Stimulated activated CD8-positive, alpha-beta memory T cell treated with anti-CD3 and anti-CD28 coated beads, Interleukin-2, amount 100 ng/mL, for 1 hour (primary cell): ENCODE measurements at places on chromosomes 1 and 21.
A peak's percentile ranks its signal among the peaks of the same experiment; 100 is the strongest.

DNA sequence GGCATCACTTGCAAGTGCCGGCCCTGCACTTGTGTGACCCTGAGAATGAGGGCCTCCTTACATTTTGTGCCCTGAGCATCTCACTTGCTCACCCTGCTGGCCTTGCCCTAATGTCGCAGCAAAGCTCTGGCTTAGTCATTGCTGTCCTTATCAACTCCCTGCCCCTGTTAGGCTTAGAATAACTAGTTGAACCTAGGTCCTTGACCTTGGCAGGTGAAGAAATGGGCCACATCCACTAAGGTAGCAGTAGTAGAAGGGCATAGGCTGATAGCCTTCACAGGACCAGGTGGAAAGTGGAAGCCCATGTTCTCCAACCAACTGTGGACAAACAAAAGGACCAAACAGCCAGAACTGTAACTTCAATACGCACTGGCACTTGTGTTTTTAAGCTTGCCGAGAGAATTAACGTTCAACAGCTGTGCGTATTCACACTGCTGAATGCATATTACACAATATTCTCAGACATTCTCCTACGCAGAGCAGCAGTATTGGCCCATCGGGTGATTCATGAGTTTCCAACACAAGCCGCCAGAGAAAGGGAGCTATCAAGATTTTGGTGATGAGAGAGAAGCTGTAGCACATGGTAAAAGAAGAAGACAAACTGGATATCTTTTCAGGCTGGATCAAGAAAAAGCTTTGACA lies 27.7 kb upstream of the PTGFRN start:
- no peak for DNase-seq

DNA sequence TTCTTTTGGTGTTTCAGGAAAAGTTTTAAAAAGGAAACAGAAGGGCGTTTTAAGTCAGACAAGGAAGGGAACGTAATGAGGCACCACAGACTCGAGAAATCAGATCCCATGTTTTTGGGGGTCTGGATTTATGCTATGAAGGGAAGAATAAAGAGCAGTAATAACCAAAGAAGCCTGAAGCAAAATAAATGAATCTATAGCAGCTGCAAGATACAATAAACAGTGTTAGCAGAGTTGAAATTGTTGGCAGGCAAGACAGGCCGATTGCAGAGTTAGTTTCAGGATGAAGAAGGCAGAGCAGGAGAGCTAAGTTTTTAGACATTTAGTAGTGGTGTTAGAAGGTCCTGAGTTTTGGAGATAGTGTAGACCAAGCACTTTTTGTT lies 425 bp downstream of the DDR2 start:
- DNase-seq, result no peak

DNA sequence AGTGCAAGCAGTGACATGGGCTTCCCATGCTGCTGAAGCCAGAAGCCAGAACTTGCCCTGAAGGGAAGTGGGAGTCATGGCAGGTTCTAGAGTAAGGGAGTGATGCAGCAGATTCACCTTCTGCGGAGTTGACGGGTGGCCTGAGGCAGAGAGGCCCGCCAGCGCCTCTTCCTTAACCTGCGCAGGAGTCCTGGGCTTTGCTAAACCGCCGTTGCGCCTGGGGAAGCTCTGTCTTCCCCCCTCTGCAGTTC lies 67.3 kb downstream of the OBSCN start:
- DNase-seq, result no peak

GRCh38 chr1:155124503-155125463 lies 2.9 kb upstream of the EFNA1 start:
- no peak for DNase-seq

- DNase-seq, result no peak
Observed at GRCh38 chr21:45870421-45870820, 111.1 kb upstream of the COL6A1 start.

DNA sequence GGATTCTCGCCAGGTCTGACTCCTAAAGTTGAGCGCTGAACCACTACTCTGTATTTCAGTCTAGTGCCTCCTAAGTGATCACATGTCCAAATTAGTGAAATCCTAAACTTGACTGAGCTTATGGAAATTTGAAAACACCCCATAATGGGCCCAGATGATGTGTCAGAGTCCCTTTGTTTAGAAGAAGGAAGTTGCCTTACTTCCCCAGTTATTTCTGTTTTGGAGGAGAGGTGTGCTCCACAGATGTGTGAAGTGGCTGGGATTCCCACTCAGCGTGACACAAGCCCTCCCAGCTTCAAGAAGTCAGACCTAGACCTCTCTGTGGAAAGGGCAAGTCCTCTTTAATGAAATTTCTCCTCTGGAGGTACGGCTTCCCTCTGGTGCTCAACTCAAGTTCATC lies 188.8 kb downstream of the TTLL7 start:
- no peak for DNase-seq

DNA sequence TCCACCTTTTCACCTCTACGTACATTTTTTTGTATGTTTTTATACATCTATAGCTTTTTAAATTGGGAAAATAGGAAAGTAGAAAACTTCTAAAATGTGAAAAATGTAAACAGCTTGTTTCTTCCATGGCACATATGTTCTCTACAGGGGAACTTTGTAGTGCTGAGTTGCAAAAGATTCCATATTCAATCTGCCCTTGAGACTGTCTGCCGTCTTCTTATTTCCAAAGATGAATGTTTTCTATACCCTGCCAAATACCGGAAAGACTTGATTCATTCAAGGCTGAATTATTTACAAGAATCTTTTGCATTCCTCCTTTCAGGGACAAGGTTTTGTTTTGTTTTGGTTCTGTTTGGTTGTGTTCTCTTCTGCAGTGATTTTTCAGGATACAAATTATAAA lies 1334.5 kb upstream of the ADGRL4 start:
- no peak for DNase-seq

- no peak for DNase-seq
Observed at GRCh38 chr1:228341814-228342626, 64.6 kb downstream of the TRIM11 start.

DNA sequence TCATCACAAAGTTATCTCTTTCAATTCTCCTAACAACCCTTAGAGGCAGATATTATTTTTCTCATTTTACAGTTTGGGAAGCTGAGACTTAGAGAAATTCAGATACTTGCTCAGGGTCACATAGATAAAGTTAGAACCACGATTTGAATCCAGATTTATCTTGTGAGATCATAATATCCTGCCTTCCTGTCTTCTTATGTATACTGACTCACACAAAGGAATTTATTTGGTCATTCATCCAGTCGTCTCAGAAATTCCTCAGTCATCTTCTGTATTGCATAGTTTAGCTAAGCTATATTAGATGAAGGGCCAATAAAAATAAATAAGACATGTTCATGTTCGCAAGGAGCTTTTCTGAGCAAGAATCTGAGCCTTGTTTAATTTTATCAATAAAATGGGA lies 35.8 kb upstream of the RUNX1 start:
- no peak for DNase-seq

DNA sequence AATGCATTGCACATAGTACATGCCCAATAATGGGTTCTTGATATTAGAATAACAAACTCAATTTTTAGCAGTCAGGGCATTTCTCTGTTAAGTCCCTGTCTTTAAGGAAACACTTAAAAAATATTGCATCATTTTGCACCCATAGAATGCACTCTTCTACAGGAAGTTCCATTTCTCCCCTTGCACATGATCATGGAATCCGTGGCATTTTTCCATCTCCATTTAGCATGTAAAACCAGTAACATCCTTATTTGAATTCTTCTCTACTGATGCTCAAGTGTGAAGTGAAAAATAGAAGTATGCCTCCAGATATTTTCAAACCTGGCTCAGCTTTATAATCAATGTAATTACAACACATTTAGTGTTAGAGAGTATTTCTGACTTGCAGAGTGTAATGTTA lies 192.8 kb downstream of the RWDD3 start:
- DNase-seq, result no peak

DNA sequence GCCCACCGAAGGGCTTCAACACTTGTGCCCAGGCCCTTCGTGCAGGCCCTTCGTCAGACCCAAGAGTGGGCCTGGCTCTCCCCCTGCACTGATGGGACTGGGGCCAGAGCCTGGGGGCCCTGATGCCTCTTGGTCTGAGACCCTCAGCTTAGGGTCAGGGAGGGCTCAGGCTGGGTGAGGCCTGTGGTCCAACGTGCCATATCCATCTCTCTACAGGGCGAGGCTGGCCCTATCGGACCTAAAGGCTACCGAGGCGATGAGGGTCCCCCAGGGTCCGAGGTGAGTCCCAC lies 15.6 kb downstream of the COL6A1 start:
- no peak for DNase-seq

DNA sequence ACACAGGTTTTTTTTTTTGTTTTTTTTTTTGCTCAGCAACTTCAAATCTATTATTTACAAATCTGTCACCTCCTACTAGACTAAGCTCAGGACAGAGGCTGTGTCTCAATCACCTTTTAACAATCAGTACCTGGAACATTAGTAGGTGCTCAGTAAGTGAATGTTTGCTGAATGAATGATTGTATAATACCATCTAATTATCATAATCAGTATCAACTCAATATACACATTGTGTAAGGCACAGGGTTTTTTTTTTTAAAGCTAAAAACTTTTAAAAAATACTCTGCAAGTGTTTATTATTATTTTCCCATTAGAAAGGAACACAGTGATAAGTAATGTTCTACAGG lies 9.2 kb downstream of the ERRFI1 start:
- DNase-seq, result no peak

DNA sequence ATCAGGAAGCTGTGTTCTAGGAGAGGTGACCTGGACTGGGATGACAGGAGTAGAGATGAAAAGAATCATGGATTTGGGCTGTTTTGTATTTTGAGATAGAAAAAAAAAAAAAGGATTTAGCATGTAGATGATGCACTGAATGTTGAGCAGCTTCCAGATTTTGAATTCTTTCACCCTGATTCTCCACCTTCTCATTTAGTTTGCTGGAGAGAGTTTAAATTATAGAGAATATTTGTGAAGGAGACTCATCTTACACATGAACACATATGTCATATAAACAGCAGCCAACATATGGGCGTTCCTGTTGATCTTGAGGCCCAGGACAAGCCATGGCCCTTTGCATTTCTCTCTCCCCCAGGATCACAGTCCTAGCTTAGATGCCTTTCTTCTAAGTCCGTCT lies 7.4 kb downstream of the RPTN start:
- no peak for DNase-seq

DNA sequence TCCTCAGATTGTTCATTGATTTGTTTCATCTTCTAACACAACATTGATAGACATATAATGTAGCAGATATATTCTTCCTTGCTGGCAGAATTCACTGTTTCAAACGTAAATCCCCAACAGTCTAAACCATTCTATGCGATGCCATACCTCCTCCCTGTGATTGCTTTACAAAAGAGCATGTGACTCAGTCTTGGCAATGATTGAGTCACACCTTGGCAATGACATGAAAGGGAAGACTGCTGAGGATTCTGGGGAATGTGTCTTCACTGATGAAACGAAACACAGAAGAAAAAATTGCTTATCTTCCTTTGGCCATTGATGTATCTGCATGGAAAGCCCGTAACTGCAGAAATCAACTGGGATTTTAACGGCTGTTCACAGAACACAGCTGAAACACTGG lies 409.6 kb upstream of the ZRANB2 start:
- DNase-seq, result no peak

- peak; percentile 26 for DNase-seq
Observed at GRCh38 chr1:148318123-148318903, 164.8 kb downstream of the PPIAL4G start.

- DNase-seq, result no peak
Observed at GRCh38 chr1:25527226-25527846, 16.1 kb upstream of the LDLRAP1 start.

- DNase-seq, result no peak
Observed at GRCh38 chr1:204598319-204598969, 82.2 kb downstream of the MDM4 start.

GRCh38 chr1:233182587-233182986 lies 112.9 kb downstream of the PCNX2 start:
- no peak for DNase-seq

- DNase-seq, result no peak
Observed at GRCh38 chr1:160189649-160190625, at the start of gene CASQ1. Gene CASQ1 (plus strand): TSS chr1:160190575. CDS start chr1:160190752, 177 bp downstream.

- no peak for DNase-seq
Observed at GRCh38 chr1:232486006-232486405, 143.9 kb downstream of the SIPA1L2 start.

DNA sequence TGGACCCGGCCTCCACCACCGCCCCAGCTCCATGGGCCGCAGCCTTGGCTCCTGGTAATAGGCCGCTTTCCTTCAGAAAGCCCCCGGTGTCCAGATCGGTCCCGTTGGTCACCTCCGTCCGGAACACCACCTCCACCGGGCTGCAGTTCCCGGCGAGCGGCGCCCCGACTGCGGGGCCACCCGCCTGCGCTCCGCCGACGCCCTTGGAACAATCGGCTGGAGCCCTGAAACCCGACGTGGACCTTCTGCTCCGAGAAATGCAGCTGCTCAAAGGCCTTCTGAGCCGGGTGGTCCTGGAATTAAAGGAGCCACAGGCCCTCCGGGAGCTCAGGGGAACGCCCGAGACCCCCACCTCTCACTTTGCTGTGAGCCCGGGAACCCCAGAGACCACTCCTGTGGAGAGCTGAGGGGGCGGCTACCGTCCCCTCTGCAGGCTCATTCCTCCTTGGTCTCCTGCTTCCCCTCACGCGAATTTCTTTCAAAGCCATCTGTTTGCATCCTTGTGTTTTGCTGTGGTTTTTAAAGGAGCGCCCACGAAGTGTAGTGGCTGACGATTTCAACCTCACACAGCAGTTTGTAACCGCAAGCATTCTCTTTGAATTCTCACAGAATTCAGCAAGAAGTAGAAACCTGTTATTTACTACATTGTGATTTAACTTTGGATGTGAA lies 6.0 kb downstream of the FCRLB start:
- peak; percentile 26 for DNase-seq

DNA sequence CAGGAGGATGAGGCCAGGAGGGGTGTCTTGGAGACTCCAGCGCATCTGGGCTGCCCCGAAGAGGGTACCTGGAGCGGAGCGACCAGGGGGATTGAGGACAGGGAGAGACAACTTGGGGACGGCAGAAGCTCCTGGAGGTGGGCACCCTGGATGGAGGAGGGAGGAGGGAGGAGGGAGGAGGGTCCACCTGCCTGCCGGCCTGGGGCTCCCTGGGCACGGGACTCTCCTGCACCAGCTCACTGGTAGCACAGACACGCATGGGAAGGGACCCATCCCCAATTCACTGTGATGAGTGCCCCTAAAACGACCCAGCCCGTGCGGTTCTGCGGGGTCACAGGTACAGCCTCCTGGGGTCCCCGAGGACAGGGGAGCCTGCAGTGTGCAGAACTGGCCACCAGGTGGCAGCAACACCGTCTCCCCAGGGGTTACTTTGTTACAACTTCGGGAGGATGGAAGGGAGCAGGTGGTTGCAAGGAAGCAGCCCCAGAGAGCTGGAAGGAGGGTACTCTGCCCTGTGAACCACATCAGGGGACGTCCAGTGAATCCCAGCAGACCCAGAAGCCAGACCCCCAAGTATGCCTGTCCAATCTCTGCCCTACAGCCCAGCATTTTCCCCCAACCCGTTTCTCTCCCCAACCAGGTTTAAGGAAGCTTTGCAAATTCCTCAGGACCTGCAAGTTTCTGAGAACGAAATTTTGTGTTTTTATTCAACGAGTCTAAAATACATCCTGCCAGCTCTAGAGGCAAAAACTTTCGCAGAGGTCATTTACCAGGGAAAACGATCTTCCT lies 482.4 kb downstream of the NPHP4 start:
- DNase-seq, result peak; percentile 55
